ENCODE measurements at places on chromosomes 4 and X.

- DNase-seq = no peak
Observed at GRCh38 chr4:127759228-127759820, 22.8 kb upstream of the HSPA4L start.

DNA sequence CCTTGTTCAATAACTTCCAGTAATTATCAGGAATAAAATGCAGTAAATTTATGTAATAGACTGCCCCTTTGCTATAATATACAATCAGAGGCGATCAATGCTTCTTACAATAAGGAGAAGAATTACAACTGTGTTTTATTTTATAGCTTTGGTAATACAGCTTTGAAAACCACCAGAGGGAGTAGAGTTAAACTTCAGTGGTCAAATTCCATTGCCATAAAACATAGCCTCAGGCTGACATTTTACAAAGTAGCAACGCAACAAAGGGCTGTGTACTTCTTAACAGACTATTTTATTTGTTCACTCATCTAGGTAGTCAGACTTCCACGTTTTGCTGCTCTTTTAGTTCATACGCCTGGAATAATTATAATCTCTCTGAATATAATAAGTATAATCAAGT lies 58.5 kb downstream of the TEX13C start:
- DNase-seq = no peak

GRCh38 chr4:94403751-94404150 lies 48.0 kb upstream of the PDLIM5 start:
- peak; percentile 41 for DNase-seq

GRCh38 chr4:24675721-24676389 lies 91.5 kb upstream of the DHX15 start:
- DNase-seq = no peak

DNA sequence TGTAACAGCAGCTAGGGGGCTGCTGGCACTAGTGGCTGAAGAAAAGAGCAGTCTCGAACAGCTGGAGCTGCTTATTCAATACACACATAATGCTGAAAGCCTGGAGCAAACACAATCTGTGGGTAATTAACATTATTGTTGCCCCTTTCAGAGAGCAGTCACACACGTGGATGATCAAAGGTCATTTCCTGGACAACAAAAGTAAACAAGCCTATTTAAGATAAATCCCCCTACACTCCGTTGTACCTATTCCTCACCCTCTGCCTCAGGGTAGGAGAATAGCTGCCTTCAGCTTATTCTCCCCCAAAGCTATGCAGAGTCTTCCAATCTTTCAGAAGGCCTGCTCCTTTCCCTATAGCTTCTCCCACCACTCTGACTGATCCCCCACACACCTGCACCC lies 803.9 kb downstream of the C4orf33 start:
- no peak for DNase-seq

DNA sequence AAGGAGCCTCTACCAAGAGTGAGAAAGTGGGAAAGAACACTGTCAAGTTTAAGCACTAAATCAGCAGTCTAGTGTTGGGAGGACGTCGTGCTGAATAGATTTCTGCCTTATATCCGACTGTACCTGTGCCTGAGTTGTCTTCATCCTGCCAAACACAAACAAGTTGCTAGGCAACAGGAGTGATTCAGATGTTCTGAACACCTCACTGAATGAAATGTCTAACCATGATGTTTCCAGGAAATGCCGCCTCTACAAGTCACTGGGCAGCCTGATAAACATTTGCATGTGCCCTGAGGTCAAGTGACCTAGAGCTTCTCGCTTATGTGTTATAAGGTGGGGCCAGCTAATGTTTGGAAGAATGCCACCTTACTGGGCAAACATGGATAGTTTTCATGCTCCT lies 37.9 kb downstream of the SGMS2 start:
- peak; percentile 32 for DNase-seq

- no peak for DNase-seq
Observed at GRCh38 chr4:3059943-3060342, 14.4 kb downstream of the HTT-AS start.

DNA sequence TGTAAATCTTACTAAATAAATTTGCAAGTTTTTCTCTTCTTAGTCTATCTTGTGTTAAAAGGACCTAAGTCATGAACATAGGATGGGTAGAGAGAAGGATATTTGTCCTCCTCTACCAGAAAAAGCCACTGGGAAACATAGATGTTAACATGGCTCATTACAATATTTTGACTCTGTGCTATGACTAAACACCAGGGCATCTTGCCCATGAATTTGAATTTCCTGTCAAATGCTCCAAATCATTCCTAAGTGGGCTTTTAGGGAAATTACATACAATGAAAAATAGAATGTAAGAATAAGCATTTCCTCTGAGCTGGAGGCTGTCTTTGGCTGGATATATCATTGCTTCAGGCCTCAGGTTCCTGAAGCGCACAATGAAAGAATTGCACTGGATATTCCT lies 39.1 kb downstream of the ANOS1 start:
- DNase-seq = no peak

GRCh38 chr4:7587433-7588405 lies 153.0 kb upstream of the PSAPL1 start:
- no peak for DNase-seq

DNA sequence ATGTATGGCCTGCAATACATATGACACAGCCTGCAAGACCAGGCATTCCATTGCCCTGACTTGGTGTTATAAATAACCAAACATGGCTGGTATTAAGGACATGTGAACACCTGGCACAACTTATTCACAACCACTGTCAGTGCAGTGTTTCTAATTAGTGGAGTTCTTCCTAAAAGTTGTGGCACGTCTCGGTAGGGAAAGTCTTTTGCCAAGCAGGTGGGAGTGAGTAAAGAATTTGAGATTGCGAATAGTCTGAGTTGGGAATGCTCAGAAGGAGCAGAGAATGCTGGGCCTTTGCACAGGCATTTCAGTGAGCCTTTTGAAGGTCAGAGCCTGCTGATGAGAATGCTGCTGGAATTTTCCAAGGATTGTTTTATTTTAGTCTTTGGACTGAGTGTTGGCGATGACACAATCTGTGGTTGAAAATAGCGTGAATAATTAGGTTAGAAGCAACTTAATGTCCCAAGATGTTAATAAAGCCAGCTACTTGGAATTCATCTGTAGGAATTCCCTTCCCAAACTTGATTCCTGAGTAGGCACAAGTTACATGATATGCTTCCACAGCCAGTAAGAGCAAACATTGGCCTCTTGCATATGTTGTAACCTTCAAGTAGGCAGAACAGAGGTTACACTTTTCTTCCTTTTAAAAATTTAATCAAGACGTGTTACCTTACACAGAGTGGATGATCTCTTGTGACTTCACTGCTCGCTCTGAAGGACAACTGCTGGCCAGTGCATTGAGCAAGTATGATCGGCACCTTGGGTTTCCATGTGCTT lies 83.6 kb upstream of the PGRMC2 start:
- DNase-seq = peak; percentile 68

DNA sequence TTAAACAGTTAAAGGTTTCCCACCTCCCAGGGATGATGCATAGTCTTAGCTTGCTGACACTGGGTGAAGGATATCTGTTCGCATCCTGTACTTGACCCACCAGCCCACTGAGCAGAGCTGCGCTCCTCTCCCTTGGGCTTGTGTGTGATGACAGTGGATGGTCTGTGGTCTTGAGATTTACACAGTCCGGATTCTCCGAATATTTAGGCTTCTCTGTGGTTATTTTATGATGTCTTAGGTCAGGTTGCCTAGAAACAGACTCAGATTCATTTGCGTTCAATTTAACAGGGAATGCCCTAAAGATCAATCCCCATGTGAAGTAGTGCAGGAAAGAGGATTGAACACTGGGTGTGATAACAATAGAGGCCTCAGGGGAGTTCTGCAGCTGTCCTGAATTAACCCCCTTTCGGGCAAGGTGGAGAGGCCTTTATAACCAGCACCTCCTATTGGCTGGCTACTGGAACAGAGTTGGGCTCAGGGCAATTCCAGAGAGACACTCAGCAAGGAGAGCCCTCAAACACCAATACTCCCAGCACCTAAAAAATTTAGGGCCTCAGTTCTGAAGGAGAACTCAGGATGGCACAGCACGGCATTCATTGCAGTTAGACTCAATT lies 653.2 kb upstream of the GALNT7 start:
- DNase-seq = no peak

DNA sequence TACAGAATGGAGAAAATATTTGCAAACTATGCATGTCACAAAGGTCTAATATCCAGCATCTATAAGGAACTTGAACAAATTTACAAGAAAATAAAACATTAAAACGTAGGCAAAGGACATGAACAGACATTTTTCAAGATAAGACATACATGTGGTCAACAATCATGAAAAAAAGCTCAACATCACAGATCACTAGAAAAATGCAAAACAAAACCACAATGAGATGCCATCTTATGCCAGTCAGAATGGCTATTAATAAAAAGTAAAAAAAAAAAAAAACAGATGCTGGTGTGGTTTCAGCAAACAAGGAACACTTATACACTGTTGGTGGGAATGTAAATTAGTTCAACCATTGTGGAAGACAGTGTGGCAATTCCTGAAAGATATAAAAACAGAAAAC lies 75.8 kb upstream of the IL13RA2 start:
- DNase-seq = no peak

DNA sequence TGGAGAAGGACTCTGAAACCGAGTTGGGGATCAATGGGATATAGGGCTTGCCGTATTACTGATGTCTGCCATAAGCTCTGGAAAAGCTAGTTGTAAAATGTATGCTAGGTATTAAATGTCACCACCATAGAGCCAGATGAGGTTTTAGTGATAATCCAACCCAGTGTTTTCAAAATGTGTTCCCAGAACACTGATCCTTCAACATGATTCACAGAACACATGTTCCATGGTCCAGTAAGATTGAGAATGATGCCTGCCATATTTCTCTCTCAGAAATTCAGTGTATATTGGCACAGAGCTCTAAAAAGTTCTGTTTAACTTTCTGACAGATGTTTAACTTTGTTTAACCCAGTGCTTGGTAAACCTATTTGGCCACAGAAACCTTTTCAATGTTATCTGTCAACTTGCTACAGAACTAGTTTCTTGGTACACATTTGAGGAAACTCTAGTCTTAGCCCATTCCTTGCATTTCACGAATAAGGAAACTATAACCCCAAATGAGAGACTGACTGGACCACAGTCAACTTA lies 160.2 kb downstream of the PALLD start:
- DNase-seq = no peak

DNA sequence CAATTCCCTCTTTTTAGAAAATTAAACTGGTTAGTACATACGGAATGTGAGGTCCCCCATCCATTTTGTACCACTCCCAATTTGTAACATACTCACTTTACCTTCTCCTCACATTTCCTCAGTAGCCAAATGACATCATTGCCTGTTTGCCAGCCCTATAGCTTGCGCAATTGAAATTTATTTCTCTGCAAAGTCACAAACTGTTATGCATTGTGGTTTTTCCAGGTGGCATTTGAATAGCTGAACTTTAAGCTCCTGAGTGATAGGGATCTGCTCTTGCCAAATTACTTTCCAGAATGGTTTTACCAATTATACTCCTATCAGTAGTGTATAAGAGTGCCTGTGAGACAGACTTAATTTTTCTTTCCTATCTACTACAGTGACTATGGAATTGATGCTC lies 7.7 kb downstream of the COL4A5 start:
- peak; percentile 35 for DNase-seq

- no peak for DNase-seq
Observed at GRCh38 chr4:165963621-165964020, 90.6 kb downstream of the TLL1 start.

GRCh38 chrX:40784516-40785151 lies 49.3 kb upstream of the MED14 start:
- no peak for DNase-seq

- peak; percentile 97 for DNase-seq
Observed at GRCh38 chr4:39638354-39639239, at the start of gene SMIM14. Gene SMIM14, minus strand, starts transcription at chr4:39638865. Its CDS starts 33,720 bp downstream, at chr4:39605145.

DNA sequence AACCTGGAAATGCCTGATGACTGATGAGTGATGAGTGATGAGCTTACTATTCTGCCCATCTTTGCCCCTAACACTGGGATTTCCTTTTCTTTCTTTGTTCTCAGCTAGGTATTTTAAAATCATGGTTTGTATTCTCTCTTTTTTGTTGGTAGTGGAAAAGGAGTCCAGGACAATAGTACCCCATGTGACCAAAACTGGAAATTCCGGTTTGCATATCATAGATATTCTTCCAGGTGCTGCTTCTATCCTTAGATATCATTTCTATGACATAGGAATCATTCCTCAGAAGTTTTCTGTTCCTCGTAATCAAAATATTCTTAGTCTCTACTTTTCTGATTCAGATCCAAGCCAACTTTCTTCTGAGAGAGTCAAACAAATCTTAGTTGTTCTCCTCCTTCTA lies 320.5 kb upstream of the TET2 start:
- no peak for DNase-seq

GRCh38 chr4:70997546-70997945 lies 4.1 kb downstream of the DCK start:
- no peak for DNase-seq

GRCh38 chr4:107863850-107864371 lies 39.2 kb downstream of the SGMS2 start:
- DNase-seq = peak; percentile 46

DNA sequence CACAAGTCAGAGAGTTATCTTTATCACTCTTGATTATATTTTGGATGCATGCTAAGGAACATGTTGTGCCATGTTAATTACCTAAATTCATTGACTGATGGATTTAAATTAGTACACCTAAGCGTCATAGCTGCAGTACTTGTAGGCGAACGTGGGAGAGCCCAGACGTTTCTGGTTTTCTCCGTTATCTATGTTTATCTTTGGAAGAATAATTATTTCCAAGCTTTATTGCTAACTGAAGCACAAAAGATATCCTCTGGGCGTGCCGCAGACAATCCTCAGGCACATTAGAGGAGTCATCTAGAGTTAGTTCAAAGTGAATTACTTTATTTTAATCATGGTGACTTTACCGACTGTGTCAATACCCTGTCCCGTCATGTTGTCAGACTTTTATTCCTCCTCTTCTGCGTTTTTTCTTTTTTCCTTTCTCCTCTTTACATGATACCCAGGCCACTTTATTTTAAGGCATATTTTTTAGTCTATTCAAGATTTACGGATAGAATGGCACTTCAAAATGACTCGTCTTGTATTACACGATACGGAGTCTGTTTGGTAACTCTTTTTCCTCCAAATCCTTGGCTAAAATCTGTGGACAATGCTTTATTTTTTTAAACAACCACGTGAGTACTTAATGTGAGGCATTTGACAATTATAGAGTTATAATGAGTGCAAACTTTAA lies 632.0 kb upstream of the TENM3 start:
- no peak for DNase-seq

GRCh38 chr4:182922501-182923284 lies 5.5 kb upstream of the DCTD start:
- DNase-seq = no peak

GRCh38 chr4:131613824-131614216 lies 1535.3 kb upstream of the PCDH10 start:
- no peak for DNase-seq

DNA sequence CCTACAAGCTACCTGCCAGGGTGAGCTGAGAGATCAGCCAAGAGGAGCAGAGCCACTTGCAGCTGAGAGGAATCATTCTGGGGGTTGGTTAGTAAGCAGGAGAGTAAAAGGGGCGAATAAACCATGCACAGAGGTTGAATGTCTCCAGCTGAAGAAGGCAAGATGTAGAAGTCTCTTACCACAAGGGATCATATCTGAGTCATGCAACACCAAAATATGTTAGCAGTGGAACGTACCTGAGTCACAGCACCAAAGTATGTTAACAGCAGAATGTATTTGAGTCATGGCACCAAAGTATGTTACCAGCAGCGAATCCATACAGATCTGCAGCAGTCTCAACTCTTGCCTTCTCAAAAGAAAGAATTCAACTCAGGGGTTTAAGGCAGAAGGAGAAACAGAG lies 29.9 kb downstream of the C4orf51 start:
- DNase-seq = peak; percentile 88

All from fibroblast of the aortic adventitia (primary cell).